EL (cell line): ENCODE measurements at places on chromosomes 3 and 15.

- DNase-seq: peak; percentile 75
Measured at GRCh38 chr3:190424478-190425439, 24.9 kb downstream of the TMEM207 start.

DNA sequence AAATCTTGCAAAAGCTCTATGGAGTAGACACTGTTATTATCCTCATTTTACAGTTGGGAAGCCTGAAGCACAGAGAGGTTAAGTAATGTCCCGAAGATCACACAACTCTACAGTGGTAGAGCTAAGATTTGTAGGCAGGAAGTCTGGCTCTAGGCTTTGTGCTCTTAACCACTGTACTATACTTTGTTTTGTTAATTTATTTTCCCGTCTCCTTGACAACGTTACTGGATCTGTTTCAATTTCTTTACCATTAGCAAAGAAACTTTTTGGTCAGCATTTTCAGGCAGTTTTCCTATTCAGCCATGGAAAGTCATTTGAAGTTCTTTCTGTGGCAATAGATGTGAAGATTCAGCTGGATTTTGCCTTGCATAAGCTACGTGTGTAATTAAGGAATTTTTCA is 51.7 kb downstream of the OTOL1 start:
- DNase-seq: no peak

DNA sequence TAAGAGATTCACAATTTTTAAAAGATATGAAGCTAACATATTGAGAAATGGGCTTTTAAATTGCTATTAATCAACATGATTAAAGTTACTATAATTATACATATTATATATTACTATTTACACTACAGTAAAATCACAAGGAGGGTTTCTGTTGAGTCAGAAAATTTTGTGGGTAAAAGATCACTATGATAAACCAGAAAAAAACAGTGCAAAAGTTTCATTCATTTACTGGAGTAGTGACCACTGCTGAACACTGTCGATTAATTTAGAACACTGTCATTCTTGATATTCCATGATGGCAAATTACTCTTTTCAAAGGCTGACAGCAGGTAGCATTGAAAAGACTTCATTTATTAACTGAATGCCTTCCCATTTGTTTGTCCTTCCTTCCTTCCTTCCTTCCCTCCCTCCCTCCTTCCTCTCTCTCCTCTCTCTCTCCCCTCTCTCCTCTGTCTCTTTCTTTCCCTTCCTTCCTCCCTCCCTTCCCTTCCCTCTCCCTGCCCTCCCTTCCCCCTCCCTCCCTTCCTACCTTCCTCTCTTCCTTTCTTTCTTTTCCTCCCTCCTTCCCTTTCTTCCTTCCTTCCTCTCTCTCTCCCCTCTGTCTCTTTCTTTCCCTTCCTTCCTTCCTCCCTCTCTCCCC is 9.1 kb upstream of the RPL35A start:
- no peak for DNase-seq

DNA sequence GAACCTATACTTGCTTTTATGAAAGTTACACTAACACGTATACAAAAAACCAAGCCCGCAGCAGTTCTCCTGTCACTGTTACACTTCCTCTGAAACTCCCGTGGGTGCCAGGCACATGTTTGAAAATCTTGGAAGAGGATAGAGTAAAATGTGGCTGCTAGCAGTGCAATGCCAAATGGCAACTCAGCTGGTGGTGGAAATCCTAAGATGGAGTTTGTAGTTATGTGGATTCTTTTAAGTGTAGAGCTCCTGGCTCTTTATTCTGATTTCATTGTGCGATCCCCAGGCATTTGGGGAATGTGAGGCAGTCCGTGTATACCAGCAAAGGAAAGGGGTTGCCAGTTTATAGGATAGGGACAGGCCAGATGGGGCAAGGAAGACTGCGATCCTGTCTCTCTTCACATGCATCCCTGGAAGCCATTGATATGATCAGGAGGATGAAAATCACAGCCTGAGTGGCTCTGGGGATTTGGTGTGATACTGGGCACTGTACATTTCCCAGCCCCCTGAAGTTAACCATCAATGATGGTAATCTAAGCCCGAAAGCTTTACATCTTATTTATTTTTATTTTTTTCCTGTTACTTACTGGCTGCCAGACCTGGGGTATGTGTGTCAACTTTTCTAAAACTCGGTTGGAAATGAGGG is 1.1 kb downstream of the STAC start:
- DNase-seq: peak; percentile 10

GRCh38 chr15:56699743-56700142 is 33.6 kb downstream of the ZNF280D start:
- no peak for DNase-seq

- DNase-seq: no peak
Measured at GRCh38 chr3:128942161-128942952, 51.5 kb downstream of the CFAP92 start.

- DNase-seq: no peak
Measured at GRCh38 chr3:69300296-69300695, 85.6 kb downstream of the FRMD4B start.
